ENCODE measurements at places on chromosomes 12 and 14. TPM values are rescaled to one million over a fixed set of nuclear protein-coding genes. Genes with fewer than 3 reads are reported as not detected.

KCNA1 gene
- not detected for total RNA-seq

FOXG1 gene
- total RNA-seq = not detected

NRDE2 gene
- total RNA-seq = 7.1 TPM

P2RX4 gene
- total RNA-seq = 107 TPM

GZMH gene
- total RNA-seq = not detected

ZC2HC1C gene
- total RNA-seq = 5.6 TPM

KRT74 gene
- not detected for total RNA-seq

TGM1 gene
- 109 TPM for total RNA-seq

STAB2 gene
- total RNA-seq = 0.13 TPM

GLIPR1L2 gene
- total RNA-seq = 0.82 TPM

- no peak for DNase-seq
Observed at GRCh38 chr12:98799822-98800221, 154.7 kb downstream of the APAF1 start.

DNA sequence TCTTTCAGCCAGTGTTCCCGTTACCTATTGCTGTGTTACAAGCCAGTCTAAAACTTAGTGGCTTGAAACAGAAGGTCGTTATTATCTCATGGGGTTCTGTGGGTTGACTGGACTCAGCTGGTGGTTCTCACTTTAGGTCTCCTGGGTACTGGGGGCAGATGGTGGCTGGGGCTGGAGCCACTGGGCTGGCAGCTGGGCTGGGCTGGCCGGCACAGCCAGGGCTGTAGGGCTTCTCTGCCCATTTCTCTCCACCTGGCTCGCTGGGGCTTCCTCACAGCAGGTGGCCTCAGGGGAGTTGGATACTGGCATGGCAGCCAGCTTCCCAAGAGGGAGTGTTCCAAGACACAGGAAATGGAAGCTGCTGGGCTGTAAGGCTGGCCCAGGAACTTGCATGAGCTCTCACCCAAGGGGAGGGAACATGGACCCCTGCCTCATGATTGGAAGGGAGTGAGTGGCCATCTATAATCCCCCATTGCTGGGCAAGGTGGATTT is 27.0 kb downstream of the TUNAR start:
- no peak for DNase-seq

DNA sequence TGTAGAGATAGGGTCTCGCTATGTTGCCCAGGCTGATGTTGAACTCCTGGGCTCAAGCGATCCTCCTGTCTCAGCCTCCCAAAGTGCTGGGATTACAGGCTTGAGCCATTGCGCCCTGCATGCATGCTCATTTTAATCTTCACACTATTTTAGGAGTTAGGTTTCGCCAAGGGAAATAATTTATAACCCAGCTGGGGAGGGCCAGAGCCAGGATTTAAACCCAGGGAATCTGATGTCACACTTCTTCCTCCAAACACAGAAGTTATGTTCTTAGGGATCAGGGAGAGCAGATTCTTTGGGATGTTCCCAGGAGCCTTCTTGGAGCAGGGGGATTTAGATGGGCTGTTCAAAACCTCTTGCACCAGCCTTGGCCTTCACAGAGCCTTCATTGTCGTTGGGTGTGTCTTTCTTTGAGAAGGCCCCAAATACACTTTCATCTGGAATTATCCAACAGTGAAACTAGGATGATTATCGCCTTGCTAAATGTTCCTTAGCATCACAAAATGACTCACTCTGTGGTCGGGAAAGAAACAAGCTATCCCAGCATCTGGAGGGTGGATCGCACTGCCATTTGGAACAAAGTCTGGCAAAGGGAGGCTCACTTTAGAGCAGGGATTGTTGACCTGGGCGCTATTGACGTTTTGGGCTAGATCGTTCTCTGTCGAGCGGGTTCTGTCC is 8.2 kb upstream of the PPP1CC start:
- no peak for DNase-seq

DNA sequence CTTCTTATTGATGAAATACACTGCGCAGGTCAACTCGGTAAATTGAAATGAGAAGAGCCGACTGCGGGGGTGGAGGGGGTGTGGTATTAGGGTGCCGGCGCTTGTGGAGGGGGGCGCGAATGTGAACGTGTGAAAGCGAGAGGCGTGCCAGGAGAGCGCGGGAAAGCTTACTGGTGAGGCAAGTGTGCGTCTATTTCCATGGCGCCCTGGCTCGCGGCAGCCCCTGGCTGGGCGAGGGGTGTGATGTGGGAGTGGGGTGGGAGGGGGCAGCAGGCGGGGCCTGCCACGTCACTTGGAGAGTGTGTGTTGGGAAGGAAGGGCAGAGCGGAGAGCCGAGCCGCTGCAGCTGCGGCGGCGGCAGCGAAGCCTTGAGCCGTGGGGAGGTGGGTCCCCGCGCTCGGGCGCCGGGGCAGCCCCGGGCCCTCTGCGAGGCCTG is 88.8 kb downstream of the GALNT8 start:
- no peak for DNase-seq

- DNase-seq = no peak
Observed at GRCh38 chr14:89283327-89284060, 133.5 kb downstream of the FOXN3 start.

- no peak for DNase-seq
Observed at GRCh38 chr14:94355191-94355794, 32.2 kb upstream of the SERPINA6 start.

DNA sequence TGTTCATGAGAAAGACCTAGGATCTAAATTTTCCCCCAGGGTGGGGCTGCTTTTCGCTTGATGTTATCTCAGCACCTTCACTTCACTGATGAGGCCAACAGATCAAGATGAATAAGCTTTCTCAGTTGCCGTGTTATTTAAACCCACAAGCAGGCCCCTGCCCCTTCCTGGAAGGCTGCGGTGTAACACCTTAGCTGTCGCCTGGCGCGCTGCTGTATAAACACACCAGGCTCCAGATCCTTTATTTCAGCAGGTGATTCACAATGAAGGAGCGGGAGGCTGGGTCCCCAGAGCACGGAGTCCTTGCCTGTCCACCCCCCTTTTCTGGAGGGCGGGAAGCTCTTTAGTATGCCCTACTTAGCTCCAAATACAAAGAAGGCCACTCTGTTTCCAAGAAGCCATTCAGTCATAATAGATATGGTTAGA is 515.4 kb downstream of the FUT8 start:
- DNase-seq = no peak

GRCh38 chr14:103499709-103500108 is 22.9 kb downstream of the CKB start:
- DNase-seq = no peak

DNA sequence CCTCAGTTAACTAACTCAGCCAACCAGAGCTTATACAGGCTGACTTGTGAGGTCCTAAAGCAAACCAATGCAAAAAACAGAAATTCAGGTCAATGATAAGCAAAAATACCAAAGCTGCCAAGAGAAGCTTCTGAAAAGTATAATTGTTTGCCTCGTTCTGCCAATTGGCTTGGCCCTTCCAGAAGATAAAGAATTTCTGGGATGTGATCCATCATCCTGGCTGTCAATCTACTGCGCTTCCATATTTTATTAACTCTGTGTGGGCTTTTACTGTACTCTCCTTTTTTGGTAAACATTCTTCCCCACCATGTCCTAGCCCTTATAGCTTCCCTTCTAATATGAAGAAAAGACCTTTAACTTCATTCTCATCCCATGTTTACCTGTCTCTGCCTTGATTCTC is 387.9 kb downstream of the TMEM117 start:
- no peak for DNase-seq

DNA sequence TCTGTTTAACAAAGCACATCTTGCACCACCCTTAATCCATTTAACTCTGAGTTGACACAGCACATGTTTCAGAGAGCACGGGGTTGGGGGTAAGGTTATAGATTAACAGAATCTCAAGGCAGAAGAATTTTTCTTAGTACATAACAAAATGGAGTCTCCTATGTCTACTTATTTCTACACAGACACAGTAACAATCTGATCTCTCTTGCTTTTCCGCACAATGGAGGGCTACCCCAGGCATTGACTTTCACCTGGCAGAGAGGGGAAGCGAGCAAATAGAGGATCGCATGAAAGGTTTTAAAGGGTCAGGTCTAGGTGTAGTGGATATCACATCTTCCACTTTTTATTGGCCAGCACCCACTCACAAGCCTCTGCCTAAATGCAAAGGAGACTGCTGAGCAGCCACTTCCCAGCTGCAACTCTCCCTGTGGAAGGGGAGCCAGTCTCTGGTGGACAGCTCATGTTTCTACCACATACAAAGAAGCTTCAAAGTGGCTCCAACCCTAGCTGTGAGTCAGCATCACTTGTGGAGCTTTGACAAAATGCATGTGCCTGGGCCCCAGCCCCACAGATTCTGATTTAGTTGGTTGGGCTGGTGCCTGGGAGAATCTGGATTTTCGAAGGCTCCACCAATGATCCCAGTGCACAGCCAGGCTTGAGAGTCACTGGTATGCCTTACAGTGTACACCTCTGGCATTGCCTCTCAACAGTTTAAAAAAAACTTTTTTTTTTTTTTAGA is 7.2 kb upstream of the FNTB start:
- DNase-seq = no peak

- peak; percentile 54 for DNase-seq
Observed at GRCh38 chr12:109110988-109111495, 5.3 kb upstream of the ACACB start.

GRCh38 chr12:28859551-28859950 is 289.5 kb upstream of the FAR2 start:
- DNase-seq = no peak

DNA sequence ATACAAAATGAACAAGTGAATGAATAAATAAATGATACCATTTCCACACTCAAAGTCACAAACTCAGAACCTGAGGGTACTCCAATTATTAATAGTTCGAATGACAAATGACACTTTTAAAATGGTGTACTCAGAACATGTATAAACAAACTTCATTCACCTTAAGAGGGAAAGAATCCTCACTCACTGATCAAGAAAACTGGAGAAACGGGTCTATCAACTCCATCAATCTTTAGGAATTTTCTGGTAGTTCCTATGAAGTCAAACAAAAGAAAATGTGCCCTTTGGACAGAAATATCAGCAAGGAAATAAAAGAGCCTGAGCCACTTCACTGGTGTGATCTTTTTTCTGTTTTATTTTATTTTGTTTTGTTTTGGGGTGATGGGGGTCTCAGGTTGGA is 5.2 kb upstream of the NRDE2 start:
- no peak for DNase-seq

- no peak for DNase-seq
Observed at GRCh38 chr12:43277651-43278540, 274.1 kb downstream of the ADAMTS20 start.

GRCh38 chr14:85057221-85057620 is 472.7 kb upstream of the FLRT2 start:
- DNase-seq = no peak

- no peak for DNase-seq
Observed at GRCh38 chr12:92210071-92210470, 64.4 kb upstream of the BTG1 start.

DNA sequence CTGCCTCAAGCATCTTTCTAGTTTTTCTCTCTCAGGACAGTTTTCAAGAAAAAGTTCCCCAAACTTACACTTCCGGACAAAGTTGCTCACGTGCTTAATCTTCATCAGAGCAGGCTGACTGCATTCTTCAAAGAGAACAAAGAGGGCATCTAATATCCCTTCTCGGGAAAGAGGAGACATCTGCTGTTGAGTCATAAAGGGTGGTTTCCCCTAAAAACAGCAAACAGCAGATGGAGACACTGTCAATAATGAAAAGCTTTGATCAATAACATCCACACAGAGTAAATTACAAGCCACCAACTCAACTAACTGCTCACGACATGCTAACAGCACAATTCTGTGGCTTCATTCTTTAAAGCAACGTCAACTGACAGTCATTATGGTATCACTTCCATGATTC is 8.1 kb downstream of the CIT start:
- DNase-seq = no peak

DNA sequence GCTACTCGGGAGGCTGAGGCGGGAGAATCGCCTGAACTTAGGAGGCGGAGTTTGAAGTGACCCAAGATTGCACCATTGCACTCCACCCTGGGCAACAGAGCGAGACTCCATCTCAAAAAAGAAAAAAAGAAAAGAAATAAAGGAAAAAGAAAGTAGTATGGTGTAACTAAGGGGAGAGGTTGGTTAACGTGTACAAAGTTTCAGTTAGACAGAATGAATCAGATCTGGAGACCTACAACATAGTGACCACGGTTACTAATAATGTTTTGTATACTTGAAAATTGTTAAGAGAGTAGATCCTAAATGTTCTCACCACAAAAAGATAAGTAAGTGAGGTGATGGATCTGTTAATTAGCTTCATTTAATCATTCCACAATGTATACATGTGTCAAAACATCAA is 1208.8 kb downstream of the VRK1 start:
- no peak for DNase-seq

DNA sequence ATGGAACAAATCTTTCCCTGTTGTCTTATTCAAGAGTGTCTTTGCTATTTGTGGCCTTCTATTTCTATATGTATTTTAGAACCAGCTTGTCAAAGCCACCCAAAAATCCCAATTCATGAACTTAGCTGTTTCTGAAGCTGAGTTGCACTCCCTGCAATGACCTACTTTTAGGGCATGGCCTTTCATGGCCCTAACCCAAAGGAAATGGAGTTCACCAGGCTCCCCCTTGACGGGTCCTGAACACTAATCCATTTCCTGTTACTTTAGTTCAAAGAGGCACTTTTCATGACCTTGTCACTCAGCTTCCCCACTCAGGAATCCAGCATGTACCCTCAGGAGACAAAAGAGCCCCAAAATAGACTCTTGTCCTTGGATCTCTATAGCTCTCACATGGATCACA is 7.6 kb downstream of the TMED8 start:
- no peak for DNase-seq

DNA sequence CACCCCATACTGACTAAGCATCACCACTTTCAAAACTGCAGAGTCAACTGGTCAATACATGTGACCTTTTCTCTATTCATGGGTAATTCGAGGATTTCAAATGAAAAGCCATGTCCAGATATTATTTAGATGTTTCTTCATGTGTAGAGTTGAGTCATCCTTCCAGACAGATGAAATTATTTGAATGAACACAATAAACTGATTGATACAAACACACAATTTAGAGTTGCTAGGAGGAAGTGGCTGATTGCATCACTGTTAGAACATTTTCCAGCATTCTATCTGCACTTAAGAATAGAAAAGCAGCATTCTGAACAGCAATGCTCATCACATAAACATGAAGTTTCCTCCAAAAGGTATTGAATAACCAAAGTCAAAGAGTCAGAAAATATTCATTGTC is 273.5 kb upstream of the SOX5 start:
- DNase-seq = no peak

Data from omental fat pad (tissue), 4 donors.